ENCODE measurements at places on chromosomes 7 and 10.

- no peak for DNase-seq
Observed at GRCh38 chr7:82294382-82294784, 149.2 kb downstream of the CACNA2D1 start.

DNA sequence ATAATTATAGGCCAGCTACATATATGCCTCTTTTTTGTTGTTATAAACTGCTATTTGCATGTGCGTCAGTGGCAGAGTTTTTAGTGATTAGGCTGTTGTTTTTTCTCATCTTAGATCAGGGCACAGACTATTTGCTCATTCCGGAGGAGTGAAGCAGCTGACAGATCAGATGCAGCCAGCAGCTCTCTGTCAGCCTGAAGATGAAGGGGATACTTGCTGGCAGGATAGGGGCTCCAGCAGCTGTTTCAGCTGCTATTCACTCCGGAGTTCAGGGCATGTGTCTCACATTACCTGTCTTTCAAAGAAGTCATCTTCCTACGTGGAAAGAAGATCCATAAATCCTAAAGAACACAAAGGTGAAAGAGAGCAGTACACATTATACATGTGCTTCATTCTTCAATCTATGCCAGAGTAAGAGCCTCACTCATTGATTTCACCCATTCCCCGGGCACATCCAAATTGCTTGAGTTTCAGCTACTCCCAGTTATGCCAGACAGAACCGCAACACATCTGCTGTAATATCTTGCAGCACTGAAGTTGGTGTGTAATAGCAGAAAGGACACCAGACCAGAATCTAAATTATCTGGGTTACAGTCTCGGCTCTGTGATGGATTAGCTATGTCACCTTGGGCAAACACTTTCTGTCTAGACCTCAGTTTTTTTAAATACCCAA is 182.8 kb upstream of the CHRM2 start:
- DNase-seq, result no peak

DNA sequence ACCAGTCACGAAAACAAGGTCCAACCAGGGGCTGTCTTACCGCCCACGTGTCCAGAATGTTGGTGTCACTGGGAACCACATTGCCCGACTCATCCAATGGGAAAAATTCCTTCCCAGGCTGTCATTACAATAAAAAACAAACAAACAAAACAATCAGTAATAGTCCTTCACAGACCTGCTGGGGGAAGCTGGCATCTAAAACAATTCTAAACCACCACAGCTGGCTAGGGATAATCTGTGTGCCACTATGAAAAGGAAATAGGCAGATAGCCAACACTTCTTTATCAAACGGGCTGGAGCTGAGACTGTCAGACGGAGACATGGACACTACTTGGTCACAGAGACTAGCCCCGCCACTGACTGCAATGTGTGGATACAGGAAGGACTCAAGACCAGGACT is 9.2 kb downstream of the AKR1B1 start:
- no peak for DNase-seq

- no peak for DNase-seq
Observed at GRCh38 chr7:149103424-149103823, 12.9 kb upstream of the ZNF786 start.

DNA sequence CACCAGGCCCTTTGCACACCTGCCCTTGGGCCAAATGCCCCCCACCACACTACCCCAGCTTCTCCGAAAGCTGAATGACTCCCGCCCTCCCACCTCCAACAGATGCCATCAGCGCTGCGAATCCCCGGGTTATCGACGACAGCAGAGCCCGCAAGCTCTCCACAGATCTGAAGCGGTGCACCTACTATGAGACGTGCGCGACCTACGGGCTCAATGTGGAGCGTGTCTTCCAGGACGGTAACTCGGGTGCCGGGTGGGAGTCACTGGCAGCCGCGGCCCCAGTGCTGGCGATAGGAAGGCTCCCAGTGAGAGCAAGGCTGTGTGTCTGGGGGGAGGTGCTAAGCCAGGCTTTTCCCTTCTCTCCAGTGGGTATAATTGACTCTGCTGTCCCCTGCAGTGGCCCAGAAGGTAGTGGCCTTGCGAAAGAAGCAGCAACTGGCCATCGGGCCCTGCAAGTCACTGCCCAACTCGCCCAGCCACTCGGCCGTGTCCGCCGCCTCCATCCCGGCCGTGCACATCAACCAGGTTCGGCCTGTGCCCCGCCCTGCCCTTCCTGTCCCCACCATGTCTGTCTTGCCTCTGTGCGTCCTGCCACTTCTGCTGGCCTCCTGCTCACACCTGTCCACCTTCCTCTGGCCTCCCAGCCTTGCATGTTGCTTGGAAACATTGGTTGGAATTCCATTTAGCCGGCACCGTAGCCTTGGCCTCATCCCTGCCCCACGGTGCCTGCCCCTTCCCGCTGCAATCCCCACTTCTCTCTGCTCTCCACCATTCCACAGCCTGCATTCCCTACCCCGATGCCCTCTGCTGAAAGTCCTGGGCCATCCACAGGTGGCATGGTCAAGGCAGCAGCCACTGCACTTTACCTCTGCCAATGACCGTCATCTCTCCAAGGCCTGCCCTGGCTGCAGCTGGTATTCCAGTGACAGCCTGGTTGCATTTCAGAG is 32.1 kb downstream of the AGAP3 start:
- DNase-seq, result no peak
